Stimulated activated CD4-positive, alpha-beta T cell treated with anti-CD3 and anti-CD28 coated beads, TNF-alpha, amount 100 ng/mL, for 1 hour (primary cell): ENCODE measurements at places on chromosomes 1 and 21.

- DNase-seq, result no peak
Measured at GRCh38 chr1:231428377-231428776, 6.3 kb upstream of the EGLN1 start.

GRCh38 chr1:189217646-189218045 is 1260.0 kb downstream of the BRINP3 start:
- no peak for DNase-seq

GRCh38 chr1:55632906-55633305 is 417.7 kb upstream of the USP24 start:
- DNase-seq, result no peak

DNA sequence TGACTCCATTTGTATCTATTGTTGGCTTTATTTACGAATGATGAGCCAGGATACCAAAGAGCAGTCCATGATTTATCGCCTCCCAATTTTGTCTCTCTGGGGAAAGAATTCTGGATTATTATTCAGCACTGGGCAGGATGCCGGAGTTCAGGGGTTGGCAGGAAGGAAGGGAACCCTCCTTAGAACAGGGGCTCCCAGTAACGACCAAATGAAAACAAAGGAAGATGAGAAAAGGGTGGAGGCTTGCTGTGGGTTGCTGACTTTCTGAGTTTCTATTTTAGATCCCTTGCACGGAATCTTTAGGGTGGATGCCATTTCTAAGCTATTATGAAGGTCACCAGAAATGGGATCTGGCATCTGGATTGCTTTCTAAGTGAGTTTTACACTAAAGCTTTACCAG is 231.2 kb upstream of the LYPLAL1 start:
- no peak for DNase-seq

DNA sequence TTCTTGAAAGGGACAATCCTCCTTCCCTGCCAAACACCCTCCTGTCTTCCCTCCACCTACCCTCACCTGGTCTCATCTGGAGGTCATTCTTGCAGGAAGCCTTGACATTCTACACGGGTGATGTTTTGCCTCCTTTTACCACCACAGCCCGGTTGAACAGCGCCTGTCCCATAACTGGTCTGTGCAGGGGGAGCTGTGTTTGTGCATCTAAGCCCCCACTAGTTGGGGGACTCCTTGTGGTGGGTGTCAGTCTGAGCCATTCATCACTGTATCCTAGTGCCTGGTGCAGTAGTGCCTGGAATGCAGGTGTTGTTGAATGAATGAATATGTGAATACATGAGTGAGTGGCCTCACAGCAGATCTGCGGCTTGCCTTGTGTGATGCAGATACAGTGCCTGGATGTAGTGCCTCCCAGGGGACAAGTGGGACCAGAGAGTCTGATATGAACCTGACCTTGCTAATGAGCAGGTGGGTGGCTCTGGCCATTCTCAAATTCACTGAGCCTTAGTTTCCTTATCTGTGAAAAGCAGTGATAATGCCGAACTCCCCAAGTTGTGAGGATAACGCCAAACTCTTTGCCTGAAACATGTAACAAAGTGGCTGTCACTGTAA is 79.8 kb downstream of the OMA1 start:
- no peak for DNase-seq
